NCI-H1092 (cell line): ENCODE measurements at places on chromosomes 11 and 22.
A peak's percentile ranks its signal among the peaks of the same experiment; 100 is the strongest.

DNA sequence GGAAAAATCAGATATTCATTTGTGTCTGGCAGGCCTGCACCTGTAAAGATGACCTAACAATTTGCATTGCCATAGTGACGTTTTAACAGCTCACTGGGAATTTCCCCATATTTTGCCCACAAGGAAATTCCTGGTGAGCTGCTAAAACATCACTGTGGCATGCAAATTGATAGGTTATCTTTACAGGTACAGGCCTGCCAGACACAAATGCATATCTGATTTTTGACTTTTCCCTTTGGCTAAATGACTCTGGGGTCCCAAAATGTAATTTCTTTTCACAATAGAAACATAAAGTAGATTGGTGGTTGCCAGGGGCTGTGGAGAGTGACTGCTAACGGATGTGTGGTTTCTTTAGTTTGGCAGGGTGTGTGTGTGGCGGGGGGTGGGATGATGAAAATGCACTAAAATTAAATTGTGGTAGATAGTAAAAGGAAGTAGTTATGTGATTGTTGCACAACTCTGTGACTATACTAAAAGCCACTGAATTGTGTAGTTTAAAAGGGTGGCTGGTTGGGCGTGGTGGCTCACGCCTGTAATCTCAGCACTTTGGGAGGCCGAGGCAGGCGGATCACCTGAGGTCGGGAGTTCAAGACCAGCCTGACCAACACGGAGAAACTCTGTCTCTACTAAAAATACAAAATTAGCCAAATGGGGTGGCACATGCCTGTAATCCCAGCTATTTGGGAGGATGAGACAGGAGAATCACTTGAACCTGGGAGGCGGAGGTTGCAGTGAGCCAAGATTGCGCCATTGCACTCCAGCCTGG, 18.5 kb upstream of the FEZ1 start:
- no peak for DNase-seq

- peak; percentile 26 for DNase-seq
These were observed 28.6 kb downstream of the TMEM123 start for GRCh38 chr11:102423936-102424335.

DNA sequence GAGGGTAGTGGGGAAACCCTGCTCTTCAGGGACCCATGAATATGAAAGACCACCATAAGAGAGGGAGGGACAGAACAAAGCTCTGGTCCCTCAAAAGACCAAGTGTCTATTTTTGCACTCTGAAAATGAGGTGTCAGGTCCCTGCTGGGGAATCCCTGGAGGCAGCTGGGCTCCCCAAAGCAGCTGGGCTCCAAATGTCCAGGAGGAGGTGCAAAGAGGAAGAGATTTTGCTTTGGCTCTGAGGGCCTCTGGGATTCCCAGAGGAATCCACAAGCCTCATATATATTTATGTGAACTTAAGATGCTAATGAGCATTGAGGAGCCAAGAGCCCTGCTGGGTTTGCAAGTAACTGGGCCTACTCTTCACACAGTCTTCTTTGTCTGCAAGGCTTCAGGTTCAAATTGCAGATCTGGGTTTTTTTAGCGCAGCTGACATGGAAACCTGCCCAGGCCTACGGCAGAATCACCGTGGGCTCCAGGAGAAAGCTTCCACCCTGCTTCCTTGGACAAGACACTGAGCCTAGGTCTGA, 26.0 kb downstream of the CLMP start:
- no peak for DNase-seq

DNA sequence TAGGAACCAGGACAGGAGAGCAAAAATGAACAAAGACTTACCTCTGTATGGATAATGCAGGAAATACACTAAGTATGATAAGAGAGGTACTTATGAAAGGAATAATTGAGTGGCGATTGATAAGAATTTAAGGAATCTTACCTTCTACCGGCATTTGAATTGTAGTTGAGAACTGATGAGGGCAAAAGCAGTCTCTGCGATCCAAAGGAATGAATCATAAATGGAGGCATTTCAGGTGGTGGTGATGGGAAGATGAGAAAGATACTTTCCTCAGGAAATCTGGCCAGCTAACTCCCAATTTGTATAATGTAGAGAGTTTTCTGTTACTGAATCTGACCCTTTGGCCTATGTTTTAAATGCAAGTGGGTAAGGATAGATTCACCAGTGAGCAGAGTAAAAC, 71.9 kb upstream of the C11orf87 start:
- DNase-seq, result no peak

GRCh38 chr22:30246814-30247376, 336 bp upstream of the LIF start:
- DNase-seq, result no peak

DNA sequence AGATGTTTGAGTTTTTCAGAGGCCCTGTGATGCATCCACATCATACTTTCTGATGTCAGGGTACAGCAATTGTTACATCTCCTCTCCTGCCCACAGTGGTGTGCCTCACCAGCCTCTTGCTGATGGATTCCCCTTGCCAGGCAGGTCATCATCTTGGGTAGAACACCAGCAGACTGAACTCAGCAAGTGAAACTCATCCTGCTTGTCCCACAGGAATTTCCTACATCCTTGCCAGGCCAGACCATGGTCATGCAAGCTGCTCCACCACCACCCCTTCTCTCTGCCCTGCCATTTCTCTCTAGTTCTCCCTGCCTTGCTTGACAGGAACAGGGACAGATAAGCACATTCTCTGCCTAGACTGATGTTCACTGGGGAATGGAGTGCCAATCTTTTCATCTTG, 85.9 kb downstream of the PAX6 start:
- DNase-seq, result no peak

DNA sequence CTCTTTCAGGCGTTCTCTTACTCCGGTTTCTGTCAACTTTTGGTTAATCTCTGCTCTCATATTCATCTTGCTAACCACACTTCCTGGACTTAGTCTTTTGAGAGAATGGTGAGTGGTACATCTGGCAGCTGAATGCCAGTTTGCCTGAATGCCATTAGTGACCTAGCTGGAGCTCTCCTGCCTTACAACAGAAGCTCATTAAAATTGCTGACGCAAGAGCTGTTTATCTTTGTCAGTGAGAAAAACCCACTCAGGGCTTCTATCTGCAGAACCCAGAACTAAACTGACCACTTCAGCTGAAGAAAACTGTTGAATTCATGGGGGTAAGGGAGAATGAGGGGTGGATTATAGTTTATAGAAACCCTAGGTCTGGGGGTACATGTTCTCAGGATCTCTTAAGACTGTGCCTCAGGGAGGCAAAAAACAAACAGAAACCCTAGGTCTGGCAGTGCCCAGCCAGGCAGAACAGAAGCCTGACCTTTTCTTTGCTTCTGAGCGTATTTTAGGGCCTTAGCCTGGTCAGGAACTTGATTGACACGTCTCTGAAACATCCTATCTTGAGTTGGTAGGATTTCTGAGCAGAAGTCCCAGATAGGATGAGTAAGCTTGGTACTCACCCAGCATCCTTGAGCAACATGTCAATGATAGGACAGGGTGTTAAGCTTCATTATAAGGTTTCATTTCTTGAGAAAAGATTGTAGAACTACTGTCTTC, 52.8 kb upstream of the YWHAH start:
- no peak for DNase-seq

DNA sequence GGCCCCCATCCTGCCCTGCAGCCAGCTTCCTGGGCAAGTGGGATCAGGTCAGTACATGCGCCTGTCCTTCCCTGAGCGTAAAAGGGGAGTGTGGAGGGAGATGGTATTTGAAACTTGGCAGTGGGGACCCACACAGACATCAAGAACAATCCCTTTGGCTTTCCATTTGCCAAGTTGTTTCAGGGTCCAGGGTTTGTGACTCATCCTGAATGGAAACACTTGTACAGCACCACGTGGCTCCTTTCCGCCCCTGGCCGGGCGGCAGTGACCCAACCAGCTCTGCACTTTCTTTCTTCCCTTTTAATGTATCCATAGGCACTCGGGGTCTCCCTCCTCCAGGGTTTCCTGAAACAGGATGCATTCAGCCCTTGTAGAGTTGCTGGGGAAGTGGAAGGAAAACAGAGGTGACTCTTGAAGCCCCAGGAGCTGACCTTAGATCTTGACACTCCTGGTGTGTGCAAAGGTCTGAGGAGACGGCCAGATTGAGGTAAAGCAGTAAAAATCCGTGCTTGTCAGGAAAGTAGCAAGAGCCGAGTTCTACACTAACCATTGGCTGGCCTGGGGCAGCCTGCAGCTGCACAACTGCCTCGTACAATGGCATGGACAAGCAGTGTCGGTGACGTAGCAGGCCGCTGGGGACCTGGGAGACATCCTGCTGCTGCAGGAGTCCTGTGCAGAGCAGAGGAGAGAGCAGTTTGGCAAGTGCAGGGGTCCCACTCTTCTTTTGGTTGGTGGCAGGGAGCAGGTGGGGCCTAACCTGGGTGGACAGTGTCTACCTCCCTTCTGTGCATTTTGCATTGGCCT, 189.8 kb downstream of the SNX19 start:
- DNase-seq, result no peak

GRCh38 chr11:89420981-89421380, 70.2 kb downstream of the NOX4 start:
- DNase-seq, result no peak

DNA sequence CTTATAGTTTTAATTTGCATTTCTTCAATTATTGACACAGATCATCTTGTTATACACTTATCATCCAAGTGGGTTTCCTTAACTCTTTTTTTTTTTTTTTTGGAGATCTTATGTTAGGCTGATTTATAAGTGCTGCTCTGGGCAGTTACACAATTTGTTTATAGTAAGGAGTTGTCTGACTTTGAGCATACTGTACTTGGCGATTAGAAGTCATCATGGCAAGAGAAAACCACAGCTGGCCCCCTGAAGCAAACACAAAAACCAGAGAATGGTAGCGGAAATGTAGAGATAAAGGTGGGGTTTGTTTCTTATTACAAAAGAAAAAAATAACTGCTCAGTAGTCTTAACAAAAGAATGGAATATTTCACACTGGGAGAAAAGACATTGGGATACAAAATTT, 292.6 kb downstream of the SWAP70 start:
- no peak for DNase-seq

- DNase-seq, result no peak
These were observed 415.3 kb upstream of the CADM1 start for GRCh38 chr11:115919341-115920091.

- DNase-seq, result no peak
These were observed 48.6 kb upstream of the SLC22A12 start for GRCh38 chr11:64542172-64543125.

- DNase-seq, result no peak
These were observed 14.4 kb downstream of the C22orf42 start for GRCh38 chr22:32144496-32145274.

DNA sequence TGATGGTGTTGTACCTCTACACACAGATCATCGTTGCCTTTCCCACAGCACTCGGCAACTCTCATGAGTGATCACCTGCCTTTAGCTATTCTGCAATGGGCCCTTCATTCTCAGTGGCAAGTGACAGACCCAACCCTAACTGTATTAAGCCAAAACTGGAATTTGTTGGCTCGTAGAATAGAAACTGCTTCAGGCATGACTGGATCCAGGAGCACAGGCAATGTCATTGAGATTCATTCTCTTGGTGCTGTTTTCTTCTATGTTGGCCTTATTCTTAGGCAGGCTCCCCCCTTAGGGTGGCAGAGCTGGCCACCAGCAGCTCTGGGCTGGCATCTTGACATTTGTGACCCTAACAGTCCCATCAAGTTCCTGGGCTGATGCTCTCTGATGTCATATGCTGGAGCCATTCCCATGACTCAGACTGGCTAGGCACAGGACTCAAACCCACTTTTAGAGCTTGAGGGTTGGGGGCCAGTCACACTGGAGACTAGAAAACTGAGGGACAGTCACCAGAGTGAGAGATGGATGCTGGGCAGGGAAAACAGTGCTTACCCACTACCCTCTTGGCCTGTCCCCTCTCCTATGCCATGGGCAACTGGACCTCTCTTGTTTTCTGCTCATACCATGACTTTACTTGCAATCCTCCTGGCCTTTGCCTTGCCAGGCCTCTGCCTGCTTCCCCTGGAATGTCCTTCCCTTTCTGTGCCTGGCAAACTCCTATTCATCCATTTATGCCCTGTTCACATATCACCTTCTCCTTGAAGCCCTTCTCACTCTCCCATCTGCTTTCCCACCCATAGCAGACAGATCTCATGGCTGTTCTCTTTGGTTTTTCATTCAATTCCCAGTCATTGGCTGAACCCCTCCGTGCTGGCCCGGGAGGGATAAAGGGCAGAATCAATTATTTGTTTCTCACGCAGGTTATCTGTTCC, 7.1 kb upstream of the CDC42EP2 start:
- DNase-seq, result no peak

GRCh38 chr11:83970061-83970671, 684.0 kb upstream of the CCDC90B start:
- no peak for DNase-seq

DNA sequence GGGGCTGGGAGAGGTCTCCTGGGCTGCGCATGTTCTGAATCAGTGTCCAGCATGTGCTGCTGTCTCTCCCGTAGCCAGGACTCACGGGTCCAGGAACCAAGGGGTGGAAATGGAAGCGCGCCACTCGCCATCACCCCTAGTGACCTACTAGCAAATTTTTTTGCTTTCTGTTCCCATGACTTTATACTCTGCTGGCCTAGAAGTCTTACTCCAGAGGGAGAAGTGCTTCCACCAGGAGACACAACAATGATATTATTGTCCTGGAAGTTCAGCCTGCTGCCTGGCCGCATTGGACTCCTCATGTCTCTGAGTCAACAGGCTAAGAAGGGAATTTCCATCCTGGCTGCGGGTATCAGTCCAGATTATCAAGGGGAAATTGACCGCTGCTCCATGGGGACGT, 729.7 kb downstream of the BRD1 start:
- no peak for DNase-seq

- DNase-seq, result no peak
These were observed 9.8 kb downstream of the CD82 start for GRCh38 chr11:44575288-44575672.

- DNase-seq, result peak; percentile 81
These were observed 162.3 kb downstream of the TRIM29 start for GRCh38 chr11:119975561-119976152.

DNA sequence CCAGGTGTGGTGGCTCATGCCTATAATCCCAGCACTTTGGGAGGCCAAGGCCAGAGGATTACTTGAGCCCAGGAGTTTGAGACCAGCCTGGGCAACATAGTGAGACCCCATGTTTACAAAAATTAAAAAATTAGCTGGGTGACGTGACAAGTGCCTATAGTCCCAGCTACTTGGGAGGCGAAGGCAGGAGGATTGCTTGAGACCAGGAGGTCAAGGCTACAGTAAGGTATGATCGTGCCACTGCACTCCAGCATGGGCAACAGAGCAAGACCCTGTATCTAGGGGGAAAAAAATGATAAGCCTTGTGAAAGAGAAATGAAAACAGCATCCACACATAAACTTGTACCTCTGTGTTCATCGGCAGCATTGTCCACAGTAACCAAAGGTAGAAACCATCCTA, 8.1 kb upstream of the CCND1 start:
- no peak for DNase-seq

DNA sequence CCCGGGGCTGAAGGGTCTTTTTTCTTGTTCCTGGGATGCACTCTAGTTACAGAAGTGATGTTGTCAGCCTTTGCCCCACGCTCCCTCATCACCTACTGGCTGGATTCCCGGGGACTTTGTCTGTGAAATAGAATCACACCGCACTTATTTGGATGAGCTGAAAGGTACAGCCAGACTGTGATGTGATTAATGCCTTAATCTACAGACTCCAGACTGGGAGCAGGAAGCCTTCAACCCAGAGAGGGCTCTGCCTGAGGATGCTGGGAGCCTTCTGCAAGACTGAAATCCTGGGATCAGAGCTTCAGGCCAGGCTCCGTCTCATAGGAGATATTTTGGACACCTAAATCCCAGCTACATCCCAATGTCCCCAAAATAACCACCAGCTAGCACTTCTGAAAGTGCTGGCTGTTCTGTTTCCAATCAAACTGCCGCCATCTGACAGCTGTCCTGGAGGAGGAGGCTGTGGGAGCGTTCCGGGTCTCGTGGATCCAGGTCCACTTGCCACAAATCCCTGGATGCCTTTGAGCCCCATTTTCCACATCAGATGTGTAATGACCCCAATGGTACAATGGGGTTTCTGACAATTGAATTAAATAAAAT, 688.5 kb downstream of the TBC1D22A start:
- DNase-seq, result no peak
